G401 (cell line): ENCODE measurements at places on chromosomes 11 and 22.

- peak; percentile 77 for DNase-seq
Measured at GRCh38 chr11:65558002-65558929, at the start of gene LTBP3. Gene LTBP3 (minus strand): TSS chr11:65558359. CDS start chr11:65557959, 400 bp downstream.

DNA sequence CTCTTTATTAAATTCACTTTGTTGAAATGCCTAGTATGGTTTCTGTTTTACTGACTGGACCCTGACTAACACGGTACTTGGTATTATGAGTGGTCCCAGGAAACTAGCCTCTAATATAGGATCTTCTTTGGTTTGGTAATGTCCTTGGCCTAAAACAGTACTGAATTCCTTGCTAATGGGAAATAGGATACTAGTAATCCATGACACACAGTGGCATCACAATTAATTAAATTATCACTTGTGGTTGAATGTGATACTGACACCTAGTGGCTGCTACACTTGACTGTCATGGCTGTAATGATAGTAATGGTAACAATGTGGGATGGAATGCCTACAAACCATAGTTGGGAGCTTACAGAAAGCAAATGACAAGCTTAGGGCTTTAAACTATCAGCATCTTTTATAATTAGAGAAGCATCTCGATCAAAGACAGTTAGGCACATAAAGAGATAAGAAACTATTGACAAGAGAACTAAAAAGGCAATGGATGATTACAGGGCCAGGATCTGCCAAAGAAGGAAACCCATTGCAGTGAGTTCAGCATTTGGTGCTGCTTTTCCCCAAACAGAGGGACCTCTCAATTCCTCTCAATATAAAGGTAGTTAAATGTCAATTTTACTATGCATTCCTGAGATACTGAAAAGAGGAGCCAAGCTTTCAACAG, 8.6 kb downstream of the DNHD1 start:
- DNase-seq = peak; percentile 69

DNA sequence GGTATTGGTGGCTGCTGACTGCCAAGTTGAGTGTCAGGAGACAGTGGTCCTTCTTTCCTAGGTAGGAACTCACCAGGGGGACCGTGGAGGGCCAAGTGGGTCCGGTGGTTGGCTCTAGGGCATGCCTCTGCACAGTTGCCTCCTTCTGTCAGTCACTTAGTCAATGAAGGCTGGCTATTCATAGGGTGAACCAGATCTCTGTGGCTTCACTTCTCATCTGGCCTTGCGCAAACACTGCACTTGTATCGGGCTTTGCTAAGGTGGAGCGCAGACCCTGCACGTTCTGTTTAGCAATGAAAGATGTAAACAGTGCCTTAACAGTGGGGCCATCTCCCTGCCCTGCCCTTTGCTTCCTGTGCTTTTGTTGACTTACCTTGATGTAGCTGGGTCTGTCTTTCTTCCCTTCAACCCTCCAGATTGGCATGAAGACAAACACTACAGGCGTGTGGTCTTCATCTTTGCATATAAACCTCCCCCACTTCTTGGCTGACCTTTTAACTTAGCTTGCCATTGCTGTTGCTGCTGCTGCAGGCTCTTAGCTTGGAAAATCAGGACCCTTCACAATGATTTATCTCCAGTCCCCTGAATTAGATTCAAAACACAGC, 6.7 kb upstream of the SORL1-AS1 start:
- DNase-seq = no peak

DNA sequence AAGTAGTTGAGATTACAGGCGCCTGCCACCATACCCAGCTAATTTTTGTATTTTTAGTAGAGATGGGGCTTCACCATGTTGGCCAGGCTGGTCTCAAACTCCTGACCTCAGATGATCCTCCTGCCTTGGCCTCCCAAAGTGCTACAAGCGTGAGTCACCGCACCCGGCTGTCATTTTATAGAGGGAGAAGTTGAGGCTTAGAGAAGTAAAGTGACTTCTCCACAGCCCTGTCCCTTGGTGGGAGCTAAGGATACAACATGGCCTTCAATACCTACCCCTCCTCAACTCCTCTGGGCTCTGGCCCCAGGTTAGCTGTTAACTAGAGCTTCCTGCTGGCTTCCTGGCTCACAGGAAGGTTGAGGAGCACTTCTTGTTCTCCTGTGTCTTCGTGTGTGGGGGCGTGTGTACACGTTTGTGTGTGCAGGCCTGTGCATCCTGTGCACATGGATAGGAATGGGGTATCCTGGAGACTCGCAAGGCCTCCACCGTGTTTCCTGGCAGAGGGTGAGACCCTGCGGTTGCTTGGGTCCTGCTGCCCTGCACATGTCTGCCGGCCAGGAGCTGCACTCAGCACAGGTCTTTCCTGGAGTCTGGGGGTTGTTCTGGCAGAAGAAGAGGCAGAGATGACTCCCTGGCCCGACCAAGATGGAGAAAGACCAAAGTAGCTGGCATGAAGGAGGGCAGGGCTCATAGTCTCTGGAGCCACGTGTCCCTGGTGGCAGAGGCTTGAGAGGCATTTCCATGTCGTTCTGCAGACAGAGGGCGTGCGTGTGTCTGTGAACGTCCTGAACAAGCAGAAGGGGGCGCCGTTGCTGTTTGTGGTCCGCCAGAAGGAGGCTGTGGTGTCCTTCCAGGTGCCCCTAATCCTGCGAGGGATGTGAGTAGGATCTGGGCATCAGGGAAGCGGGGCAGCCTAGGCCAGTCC, 2.4 kb downstream of the SIDT2 start:
- DNase-seq = peak; percentile 70

- DNase-seq = no peak
Measured at GRCh38 chr11:117059611-117060148, 38.5 kb downstream of the SIK3 start.
